ENCODE measurements at places on chromosomes 11 and 22.

DNA sequence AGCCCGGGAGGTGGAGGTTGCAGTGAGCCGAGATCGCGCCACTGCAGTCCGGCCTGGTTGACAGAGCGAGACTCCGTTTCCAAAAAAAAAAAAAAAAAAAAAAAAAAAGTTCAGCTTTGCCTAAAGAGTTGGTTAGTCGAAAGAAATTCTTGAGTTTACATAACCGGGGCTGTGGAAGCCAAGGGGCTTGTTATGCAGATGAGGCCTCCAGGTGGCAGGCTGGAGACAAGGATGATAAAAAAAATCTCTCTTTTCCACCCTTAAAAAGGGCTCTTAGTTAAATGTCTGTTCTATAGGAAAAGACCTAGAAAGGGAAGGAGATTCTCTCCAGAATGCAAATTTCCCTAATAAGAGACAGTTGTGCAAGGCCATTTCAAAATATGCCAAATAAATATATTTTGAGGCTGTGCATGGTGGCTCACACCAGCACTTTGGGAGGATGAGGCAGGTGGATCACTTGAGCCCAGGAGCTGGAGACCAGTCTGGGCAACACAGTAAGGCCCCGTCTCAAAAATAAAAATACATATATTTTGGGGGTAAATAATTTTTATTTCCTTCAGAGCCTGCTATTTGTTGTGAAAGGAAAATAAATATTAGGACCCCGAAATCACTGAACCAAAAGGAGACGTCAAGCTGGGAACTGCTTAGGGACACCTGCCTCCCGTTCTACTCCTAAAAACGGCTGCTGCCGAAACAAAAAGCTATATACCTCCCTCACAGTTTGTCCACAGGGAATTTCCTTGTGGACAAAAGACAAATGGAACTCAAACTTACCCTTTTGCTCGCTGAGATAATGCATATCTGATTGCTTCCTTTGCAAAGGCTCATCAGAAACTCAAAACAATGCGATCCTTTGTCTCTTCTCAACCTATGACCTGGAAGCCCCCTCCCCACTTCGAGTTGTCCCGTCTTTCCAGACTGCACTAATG is 2.4 kb upstream of the IFITM2 start:
- DNase-seq: no peak

DNA sequence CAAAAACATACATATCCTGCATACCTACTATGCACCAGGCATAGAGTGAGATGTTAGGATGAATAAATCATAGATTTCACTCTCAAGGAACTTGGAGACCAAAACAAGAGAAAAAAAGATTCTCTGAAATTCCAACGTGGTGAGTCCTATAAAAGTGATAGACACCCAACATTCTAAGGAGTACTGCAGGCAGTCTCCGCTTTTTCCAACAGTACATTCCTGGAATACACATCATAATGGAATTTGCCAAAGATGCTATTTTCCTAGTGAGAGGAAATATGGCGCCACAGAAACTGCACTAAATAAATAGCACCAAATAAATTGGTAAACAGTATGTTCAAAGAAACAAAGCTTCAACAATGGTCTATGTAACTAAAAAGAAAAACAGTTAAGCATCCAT is 6.0 kb downstream of the TMEM123 start:
- DNase-seq: no peak

DNA sequence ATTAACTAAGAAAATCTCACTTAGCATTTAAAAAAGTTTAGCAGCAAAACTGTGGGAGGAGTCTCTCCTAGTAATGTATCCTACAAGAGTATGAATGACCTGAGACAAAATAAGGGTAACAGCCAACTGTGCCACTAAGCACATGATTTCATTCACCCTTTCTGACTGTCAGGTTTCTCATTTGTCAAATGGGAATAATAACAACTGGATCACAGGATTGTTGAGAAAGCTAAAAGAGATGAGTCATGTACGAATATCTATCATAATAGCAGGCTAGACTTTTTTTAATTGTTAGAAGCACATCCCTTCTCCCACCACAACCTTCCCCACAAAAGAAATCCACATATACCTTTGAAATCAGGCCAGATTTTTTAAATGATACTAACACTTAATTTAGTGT is 39.5 kb downstream of the MTMR2 start:
- DNase-seq: no peak

GRCh38 chr11:27391331-27392015 is 28.5 kb upstream of the CCDC34 start:
- DNase-seq: no peak

DNA sequence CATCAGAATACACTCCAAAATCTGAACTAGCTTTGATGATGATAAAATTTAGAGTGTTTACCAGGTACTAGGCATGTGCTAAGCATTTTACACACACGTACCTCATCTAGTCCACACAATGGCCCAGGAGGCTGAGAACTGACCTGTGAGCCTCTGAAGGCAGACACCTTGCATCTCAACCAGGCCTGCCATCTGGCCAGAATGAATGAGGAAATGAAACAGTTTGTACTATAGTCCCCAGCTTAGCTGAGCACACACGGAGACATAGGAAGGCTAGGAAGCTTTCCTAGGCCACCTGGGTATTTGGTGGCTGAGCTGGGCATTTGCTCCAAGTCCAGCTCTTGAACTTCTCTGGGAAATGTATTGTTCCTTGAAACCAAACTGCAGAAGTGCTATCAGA is 6.9 kb upstream of the SHANK3 start:
- DNase-seq: no peak

DNA sequence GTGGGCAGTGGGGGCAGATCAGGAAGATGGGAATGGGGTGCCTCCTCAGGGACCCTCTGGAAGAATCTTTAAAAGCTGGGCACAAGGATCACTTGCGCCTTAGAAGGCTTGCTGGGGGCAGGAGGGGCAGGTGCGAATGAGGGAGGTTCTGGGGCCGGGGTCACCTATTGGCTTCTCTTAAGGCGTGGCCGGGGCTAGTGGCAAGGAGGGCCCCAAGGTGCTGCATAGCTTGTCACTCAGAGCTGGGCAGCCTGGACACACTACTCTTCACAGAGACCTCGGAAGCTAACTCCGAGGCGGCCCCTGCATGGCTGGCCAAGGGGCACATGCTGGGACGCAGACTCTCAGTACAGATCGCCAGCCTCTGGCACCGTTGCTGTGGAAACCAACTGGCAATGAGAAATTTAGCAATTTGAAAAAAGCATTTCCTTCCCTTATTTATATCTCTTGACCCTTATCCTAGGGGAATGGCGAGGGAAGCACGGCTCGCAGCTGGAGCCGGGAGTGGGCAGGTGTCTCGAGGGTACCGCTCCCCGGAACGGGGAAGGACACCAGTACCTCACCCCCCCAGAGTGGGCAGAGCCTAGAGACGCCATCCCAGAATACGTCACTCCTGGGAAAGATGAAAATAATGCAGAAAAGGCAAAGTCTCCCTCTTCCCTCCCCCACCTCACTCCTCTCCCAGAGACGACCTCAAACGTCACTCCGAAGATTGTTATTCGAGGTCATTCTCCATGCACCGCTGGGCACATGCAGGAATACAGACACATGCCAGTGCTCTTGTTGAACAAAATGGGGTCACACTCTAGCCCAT is 188.1 kb downstream of the CTTN start:
- no peak for DNase-seq

GRCh38 chr11:58924230-58924629 is 15.1 kb upstream of the GLYATL1 start:
- DNase-seq: no peak

- no peak for DNase-seq
These were observed 9.7 kb upstream of the APOL4 start for GRCh38 chr22:36211237-36211861.

DNA sequence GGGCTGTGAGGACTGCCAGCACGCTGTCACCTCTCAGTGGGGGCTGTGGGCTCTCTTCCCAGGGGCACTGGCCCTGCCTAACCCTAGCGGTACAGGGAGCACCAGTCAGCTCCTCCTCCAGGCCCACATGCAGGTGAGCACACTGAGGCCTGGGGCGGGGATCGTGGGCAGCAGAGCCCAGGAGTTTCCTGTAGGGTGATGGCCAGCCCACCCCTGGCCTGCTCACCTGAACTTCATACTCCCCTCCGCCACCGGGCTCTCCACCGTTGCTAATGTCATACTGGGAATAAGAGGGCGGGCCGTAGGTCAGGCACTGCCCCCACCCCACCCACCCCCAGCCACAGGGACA is 10.0 kb upstream of the TREH start:
- DNase-seq: no peak

DNA sequence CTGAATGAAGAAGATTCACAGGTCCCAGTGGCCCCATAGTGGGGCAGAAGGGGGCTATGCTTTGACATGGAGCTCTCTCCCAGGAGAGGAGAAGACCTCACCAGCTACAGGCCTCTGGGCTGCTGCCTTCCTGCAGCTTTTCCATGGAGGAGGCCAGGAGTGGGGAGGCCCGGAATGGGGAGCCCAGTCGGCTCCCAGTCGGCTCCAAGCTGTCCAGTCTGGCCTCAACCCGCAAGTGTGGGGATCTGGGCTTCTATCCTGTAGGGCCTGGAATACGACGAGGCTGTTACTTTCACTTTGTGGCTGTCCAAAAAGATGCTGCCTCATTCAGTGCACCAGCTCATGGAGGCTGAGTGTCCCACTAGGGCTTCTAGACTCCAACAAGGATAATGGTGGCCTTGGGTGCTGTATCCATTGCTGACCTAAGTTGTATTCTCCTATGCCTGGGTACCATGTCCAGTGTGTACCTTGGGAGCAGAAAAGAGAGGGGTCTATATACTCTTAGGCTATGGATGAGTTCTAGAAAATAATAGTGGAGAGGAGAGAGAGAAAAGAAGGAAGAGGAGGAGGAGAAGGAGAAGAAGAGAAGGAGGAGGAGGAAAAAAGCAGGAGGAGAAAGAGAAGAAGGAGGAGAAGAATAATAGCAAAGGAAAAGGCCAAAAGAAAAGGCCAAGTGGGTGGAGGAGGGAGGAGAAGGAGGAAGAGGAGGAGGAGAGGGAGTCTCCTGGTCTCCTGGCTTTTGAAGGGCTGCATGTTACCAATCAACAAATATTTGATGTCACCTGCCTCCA is 1.1 kb downstream of the MYO18B start:
- DNase-seq: no peak

- DNase-seq: no peak
These were observed 6.2 kb downstream of the SCGB1C1 start for GRCh38 chr11:199004-199581.

GRCh38 chr11:58957922-58958321 is 18.6 kb downstream of the GLYATL1 start:
- DNase-seq: no peak

DNA sequence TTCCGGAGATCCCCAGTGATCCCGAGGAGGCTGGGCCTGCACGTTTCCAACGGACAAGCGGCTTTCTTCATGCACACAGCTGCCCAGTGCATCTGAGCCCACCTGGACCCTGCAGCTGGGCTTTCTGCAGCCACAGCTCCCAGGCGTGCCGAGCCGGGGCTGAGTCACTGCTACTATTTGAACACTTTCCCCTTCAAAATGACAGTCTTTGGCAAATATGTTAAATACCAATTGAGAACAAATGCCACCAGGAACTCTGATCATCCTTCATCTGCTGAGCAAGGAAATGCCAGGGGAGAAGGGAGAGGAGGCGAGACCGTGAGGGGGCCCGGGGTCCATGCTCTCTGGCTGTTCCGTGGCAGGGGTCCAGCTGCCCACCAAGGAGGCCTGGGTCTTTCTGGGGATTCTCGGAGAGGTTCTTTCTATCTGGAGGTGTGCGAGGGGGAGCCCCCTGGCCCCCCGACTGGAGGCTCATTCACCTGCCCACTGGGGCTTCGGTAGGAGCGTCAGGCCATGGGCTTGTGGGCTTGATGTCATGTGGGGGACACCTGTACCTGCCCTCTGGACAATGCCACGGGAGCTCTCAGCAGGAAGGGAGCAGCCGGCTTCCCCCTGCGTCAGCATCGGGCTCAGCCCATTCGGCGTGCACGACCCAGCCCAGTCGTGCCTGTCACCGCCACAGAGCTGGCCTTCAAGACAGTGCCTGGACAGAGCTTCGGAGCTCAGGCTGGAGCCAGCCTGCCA is 159.6 kb downstream of the CTTN start:
- DNase-seq: no peak

DNA sequence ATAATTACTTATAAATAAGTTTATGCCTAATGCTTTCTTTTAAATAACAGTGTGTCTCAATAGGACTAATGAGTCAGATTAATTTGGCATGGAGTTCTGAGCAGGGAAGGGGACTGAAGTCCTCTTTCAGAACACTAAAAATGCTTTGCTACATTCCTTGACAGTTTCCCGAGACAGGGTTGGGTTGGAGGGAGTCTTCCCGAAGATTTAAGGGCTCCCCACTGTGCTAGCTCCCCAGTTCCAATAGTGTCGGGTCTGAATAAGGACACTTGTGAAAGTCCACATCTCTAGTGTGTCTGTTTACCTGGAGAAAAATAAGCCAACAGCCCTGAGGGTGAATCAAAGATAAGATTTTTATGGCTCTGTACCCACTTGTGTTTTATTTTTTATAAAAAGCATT is 41.8 kb upstream of the HSD17B12 start:
- no peak for DNase-seq

GRCh38 chr22:30386960-30387827 is at the start of gene RNF215:
Gene RNF215 (minus strand): TSS chr22:30387411. CDS start chr22:30387313, 98 bp downstream.
- DNase-seq: no peak

DNA sequence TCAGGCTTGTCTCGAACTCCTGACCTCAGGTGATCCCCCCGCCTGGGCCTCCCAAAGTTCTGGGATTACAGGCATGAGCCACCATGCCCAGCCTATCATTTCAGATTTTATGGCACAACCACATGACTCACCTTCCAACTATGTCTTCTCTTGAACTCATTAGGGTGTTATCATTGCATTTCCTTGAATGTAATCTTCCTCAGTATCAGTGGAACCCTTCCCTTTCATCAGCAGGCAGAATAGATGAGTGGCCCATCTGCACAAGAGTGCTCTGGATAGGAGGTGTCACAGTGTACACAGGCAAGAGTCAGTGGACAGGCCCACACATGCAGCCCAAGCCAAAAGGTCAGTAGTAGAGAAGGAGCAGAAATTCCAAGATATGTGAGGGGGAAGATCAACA is 29.1 kb upstream of the AQP11 start:
- DNase-seq: no peak

GRCh38 chr22:22463855-22464540 is 44.5 kb downstream of the ZNF280B start:
- no peak for DNase-seq

GRCh38 chr11:46800177-46800576 is 45.9 kb downstream of the CKAP5 start:
- no peak for DNase-seq

DNA sequence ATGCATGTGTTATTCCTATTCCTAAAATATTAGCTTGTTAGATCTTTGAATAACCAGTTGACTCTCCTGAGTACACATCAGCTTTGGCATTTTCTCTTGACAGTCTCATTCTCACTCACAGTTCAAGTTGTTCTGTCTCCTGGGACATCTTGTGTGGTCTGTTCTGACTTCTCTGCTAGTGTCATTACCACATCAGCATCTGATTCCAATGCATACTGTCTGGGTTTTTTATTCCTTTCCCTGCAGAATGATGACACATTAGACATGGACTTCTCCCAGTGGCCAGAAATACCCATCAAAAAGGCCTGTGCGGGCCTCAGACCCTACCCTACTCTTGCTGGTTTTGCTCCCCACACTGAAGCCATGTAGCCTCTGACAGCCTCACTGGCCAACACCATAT is 2.7 kb downstream of the ZNF74 start:
- DNase-seq: no peak

- no peak for DNase-seq
These were observed 199.2 kb upstream of the CTSC start for GRCh38 chr11:88536616-88537265.

GRCh38 chr11:44010789-44011251 is 37.0 kb upstream of the ACCSL start:
- no peak for DNase-seq

- no peak for DNase-seq
These were observed 1.1 kb upstream of the FADS2 start for GRCh38 chr11:61826930-61827570.

GRCh38 chr11:13137844-13138301 is 128.8 kb downstream of the RASSF10 start:
- DNase-seq: no peak

Measured in NCI-H1436 treated with DMSO at 0.1 percent for 48 hours (cell line).